ENCODE measurements at places on chromosomes 12 and 14.

- DNase-seq: no peak
Measured at GRCh38 chr12:38141239-38141638, 175.3 kb upstream of the ALG10B start.

DNA sequence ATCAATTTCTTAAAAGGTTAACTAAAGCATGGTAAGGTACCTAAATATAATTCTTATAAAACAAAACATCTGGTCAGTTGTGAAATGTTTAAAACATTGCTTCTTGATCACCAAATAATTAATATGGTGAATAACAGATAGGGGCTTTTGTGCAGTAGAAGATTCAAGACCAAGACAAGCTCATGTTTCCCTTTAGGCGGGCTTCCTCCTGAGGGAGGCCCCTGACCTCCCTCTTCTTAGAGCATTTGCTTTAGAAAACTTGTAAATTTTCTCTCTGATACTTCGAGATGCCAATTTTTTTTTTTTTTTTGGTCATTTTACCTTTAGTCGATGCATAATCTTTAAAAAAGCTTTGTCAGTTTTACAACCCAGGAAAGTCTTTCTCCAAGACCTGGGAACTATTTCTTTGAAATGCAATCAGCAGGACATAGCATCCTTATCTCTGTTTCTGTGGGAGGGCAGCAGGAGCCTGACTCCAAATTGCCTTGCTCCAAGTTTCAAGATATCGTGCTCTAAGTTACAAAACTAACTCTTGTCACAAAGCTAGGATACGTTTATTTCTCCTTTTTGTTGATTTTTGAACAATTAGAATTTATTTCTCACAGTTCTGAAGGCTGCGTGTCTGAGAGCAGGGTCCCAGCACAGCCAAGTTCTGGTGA, 66.6 kb upstream of the BICD1 start:
- DNase-seq: no peak

DNA sequence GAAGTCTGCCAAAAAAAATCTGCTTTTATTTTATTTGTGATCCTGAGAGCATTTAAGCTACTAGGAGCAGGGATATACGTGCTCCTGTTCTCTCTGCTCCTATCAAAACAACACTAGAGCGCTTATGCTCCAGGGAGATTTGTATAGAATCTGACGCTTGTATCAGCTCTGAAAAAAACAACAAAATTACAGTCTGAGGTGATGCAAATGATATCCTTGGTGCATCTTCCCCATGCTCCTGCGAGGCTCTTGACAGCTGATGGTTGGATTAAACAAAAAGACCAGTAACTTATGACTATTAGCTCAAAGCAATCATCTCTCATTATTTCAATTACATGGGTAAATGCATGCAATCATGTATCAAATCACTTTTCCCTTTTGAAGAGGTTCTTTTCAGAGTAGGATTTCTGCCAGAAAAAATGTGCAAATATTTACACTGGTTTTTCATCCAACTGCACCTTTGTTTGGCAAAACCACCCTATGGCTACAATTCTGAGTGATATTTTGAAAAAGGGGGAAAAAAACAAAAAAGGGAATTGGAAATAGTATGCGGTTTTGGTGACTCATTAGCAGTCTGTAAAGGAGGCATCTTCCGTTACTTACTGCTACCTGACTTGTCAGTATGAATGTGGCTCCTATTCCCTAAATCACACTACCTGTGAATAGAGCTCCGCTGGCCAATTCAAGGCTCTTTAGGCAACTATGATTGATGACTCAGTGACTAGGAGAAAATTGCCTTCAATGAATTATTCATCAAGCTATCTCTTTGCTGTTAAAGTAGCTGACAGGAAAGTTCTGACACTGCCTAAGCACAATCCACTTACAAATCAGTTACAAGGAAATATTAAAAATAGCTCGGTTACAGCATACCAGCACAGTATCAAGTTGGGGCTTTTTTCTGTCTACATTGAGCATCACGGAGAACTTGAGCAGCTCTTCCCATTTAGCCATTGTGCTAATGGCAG, 450.0 kb downstream of the FOXG1 start:
- DNase-seq: peak; percentile 46

DNA sequence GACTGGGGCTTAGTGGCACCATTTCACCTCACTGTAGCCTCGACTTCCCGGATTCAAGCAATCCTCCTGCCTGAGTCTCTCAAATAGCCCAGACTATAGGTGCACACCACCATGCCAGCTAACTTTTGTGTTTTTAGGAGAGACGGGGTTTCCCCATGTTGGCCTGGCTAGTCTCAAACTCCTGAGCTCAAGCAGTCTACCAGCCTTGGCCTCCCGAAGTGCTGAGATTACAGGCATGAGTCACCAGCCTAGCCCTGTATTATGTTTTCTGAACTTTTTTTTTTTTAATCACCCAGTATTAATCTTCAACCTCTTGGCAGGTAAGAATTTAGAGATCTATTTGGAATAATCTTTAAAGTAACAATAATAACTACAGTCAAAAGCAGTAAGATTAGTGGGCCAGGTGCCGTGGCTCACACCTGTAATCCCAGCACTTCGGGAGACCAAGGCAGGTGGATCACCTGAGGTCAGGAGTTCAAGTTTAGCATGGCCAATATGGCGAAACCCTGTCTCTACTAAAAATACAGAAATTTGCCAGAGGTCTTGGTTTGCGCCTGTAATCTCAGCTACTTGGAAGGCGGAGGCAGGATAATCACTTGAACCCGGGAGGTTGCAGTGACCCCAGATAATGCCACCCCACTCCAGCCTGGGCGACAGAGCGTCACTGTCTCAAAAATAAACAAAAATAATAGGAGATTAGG, 8.6 kb downstream of the NANOG start:
- DNase-seq: no peak

DNA sequence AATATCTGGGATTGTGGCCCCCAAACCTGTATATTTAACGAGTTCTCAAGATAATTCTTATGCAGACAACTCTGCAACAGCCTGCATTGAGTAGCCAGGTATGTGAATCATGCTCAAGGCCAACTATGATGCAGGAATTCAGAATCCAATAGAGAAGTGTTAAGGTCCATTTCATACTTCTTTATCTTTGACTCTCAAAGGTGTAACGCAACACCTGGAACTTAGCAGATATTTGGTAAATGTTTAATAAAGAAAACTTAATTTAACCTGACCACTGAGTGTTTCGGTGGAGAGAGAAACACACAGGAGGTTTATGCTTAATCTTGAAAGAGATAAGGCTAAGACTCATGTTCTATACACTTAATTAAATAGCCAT, 156.5 kb upstream of the PLEKHG7 start:
- DNase-seq: no peak

All from retina (tissue), 1 donor.